Sigmoid colon (tissue), 7 donors: ENCODE measurements at places on chromosomes 16 and 17. TPM values are rescaled to one million over a fixed set of nuclear protein-coding genes. Genes with fewer than 3 reads are reported as not detected.

- no peak for DNase-seq
Measured at GRCh38 chr17:65670667-65671371, 109.4 kb upstream of the AXIN2 start.

NPIPB6 gene
- not detected for total RNA-seq

CARHSP1 gene
- total RNA-seq, result 79.5 TPM

GRCh38 chr16:56382901-56383355 lies 42.4 kb downstream of the AMFR start:
- DNase-seq, result no peak

DNA sequence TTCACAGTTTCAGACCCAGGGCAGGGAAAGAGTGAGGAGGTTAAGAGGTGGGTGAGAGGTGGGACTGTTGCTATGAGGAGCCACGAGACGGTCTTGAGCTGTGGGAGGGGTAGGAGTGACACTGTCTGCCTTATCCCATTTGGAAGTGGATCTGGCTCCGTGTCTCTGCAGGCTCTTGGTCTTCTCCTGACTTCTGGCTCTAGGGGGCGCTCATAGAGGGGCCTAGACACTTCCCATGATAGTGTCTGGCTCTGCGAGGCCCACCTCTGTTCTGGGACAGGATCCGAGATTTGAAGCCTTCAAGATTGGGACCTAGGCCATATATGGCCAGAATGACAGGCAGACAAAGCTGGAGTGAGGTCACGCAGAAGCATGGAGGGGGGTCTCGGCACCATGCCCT lies 204.5 kb downstream of the GSG1L start:
- DNase-seq, result peak; percentile 19
